Fibroblast of skin of left quadriceps (primary cell): ENCODE measurements at places on chromosomes 16 and 17.

DNA sequence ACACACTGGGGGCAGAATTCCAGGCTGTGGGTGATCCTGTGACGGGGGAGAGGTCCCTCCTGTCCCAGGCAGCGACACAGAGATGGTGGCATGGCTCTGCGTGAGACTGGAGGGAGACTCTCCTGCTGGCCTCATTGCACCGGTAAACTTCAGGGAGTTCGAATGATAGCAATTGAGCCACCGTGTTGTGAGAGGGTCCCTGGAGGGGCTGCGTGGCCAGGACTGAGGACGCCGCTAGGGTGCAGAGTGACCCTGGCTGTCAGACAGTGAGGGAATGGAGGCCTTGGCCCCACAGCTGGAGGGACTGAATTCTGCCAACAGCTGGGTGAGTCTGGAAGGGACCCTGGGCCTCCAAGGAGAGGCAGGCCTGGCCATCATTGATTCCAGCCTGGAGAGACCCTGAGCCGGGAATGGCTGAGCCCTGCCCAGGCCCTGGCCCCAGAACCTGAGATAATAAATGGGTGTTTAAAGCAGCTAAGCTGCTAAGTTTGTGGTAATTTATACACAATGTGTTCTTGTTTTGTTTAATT, 32.6 kb downstream of the CCDC57 start:
- DNase-seq = no peak

- DNase-seq = no peak
These were observed 44.9 kb downstream of the CNGB1 start for GRCh38 chr16:57926041-57926440.

DNA sequence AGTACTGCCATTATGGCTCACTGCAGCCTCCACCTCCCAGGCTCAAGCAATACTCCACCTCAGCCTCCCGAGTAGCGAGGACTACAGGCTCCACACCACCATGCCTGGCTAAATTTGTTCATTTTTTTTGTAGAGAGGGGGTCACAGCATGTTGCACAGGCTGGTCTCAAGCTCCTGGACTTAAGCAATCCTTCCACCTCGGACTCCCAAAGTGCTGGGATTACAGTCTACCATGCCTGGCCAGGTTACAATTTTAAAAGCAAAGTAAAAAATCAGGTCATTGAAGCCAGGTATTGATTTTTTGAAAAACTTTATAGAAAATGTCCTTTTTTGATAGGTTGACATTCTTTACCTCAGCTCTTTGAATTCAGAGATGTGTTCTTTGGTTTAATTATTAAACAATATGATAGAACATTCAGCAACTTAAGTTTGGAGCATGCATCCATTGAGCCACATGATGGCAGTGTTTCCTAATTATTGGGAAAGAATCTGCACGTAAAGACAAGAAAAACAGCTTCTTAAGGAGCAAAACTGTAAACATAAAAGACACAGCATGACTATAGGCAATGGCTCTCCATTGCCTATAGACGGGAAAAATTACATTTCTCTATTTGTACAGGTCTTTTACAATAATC, 1.7 kb upstream of the SLC16A11 start:
- DNase-seq = peak; percentile 53

- DNase-seq = peak; percentile 7
These were observed 181.2 kb upstream of the COX10 start for GRCh38 chr17:13888056-13888609.

GRCh38 chr16:17773698-17774101, 302.9 kb upstream of the XYLT1 start:
- DNase-seq = no peak
